ENCODE measurements at places on chromosomes 16 and 17.
A peak's percentile ranks its signal among the peaks of the same experiment; 100 is the strongest.

DNA sequence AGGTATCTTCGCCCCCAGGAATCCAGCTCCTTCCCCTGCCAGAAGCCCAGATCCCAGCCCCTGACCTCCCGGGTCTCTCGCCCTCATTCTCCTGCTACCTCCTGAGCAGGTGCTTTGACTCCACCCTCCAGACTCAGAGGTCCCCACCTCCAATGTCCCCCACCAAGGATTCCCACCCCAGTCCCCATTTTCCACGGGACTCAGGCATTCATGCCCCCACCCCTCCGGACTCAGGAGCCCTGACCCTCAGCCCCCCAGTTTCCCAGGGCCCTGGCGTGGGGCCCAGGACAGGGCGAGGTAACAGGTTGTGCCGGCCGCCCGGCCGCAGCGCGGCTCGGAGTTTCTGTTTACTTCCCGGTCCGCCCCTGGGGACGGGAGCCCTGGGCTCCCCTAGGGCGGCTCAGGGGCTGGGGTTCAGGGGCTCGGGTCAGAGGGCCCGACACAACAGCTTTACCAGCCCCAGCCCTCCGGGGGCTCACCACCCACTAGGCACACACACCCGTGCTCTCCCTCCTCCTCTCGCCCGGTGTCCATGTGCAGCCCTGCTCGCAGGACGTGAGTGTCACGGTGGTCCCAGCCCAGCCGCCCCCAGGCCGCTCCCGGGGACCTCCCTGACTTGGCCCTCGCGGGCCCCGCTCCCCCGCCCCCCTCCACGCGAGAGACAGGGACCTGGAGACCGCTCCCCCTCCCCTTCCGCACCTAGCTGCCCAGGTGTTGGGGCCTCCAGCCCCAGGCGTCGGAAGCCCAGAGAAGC is 595 bp downstream of the BICDL2 start:
- no peak for DNase-seq

DNA sequence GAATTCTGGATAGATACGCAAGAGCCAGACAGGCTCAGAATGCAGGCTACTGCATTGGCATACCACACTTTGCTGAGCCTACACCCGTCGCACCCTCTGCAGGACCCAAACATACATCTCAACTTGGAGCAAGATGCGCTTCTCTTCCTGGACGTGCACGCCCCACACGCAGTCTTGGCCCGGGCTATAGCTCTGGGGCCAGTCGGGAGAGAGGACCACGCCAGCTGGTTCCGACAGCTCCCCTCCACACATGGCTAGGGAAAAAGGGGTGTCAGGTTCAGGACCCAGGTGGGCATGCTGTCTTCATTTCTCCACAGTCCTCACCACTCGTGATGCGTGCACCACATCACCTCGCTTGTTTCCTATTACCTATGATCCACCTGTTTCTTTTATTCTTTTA is 15.1 kb upstream of the CDIPT start:
- DNase-seq, result no peak

DNA sequence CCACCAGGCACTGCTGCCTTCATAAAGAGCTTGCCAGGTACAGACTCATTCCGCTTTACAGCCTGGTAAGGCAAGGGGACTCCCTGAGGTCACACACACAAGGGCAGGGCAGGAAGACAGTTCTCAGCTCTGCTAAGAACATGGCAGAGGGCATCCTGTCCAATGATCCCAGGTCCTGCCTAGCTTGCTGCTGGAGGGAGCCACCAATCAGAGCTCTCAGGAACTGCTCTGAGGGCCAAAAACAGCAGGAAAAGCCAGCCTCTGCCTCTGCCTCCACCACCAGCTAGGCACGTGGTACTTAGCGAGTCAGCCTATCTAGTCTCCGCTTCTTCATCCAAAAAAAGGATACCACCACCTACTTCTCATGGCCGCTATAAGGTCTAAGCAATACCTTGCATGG is 66.1 kb downstream of the GTF3C1 start:
- DNase-seq, result no peak

GRCh38 chr17:11742886-11743285 is 144.6 kb downstream of the DNAH9 start:
- no peak for DNase-seq

DNA sequence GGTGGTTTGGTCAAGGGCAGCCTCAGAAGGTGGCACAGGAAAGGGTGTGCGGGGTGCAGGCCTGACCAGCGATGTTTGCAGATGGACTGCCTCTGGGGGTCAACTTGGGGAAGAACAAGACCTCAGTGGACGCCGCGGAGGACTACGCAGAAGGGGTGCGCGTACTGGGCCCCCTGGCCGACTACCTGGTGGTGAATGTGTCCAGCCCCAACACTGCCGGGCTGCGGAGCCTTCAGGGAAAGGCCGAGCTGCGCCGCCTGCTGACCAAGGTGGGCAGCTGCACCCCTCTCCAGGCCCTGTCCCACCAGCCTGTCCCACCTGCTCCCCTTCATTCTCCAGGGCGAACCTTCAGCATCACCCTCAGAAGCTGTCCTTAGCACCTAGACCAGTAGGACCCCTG is 12.5 kb downstream of the DHODH start:
- no peak for DNase-seq

DNA sequence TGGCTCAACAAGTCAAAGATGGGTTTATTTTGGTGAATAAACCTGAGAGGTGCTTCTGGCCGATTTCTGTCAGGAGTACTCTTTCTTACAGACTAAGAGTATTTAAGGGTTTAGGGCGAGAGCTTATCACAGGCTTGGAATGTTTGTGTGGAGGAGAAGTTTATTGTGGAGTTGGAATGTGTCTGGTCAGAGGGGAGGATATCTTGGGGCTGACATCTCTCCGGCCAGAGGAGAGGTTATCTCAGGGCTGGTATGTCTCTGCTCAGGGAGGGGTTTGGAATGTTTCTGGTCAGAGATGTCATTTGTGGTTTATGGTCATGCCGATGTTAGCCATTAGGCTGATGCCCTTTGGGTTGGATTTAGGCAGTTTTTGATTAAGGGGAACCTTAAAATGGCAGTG is 236.4 kb upstream of the EEF2KMT start:
- DNase-seq, result no peak

- no peak for DNase-seq
Observed at GRCh38 chr17:34252095-34252443, 3.0 kb upstream of the CCL2 start.

DNA sequence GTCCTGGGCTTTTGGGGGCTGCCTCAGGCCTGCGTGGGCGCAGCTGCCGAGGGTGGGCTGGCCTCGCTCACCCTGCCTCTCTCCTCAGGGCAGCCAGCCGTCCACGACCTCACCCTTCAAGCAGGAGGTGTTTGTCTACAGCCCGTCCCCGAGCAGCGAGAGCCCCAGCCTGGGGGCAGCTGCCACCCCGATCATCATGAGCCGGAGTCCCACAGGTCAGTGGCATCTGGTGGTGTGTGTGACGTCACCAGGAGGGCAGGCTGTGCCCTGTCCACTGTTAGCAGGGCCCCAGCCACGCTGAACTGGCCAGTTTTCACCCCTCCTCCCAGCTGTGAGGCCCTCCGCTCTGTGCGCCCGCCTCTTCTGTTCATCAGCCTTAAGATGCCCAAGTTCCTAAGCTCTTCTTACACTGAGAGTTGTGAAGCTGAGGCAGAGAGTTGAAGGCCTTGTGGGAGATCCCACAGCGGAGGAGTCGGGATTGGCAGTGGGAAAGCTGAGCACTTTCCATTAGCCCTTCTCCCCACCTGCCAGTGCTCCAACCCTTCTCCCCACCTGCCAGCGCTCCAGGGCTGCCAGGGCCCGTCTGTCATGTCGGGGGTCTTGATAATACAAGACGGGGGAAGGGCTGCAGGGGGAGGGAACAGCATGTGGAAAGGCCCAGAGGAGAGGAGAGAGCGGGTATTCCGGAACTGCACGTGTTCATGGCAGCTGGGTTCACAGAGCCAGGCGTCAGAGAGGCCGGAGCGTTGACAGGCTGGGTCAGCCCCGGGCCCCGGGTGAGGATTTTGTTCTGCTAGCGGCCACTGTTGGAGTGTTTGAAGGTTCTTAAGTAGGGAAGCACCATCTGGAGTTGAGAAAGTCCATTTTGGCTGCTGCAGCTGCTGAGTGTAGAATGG is 36.3 kb downstream of the OR1D5 start:
- no peak for DNase-seq

DNA sequence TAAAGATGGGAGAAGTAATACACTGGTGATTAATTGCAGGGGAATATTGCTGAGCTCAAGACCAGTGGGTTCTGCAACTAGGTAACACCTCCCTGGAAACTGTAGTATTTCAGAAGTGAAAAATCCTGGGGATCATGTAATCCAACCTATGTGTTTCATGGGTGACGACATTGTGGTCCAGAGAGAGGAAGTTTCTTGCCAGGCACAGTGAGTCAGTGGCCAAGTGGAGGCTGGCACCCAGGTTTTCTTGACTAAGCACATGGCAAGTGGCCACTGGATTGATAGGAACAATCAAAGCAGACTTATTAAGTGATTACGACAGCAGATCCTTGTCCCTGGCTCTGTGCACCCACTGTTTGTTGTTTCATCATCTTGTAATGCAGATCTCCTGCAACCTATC is 14.6 kb upstream of the CIITA start:
- no peak for DNase-seq

- DNase-seq, result peak; percentile 81
Observed at GRCh38 chr16:23149267-23149992, at the start of gene USP31. TSS of gene USP31 (minus strand) at chr16:23149452. CDS start at chr16:23149270, 182 bp downstream.

- DNase-seq, result no peak
Observed at GRCh38 chr17:20218272-20218671, 209.1 kb downstream of the SPECC1 start.

DNA sequence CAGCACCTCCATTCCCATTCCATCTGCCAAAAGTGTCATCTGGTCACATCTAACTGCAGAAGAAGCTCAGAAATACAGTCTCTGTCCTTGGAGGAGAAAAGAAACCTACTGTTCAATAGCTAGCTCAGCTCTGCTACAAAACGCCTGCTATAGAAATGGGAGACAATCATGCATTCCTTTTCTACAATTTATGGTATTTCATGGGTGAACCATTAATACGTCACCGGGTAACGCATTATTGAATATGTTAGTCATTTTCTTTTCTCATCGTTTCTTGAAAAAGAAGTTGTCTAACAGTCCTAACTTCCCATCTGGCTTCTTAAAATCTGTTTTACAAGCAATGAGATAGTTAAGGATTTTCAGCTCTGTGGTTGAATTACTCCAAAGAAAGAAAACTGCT is 496.7 kb upstream of the RBFOX1 start:
- no peak for DNase-seq

DNA sequence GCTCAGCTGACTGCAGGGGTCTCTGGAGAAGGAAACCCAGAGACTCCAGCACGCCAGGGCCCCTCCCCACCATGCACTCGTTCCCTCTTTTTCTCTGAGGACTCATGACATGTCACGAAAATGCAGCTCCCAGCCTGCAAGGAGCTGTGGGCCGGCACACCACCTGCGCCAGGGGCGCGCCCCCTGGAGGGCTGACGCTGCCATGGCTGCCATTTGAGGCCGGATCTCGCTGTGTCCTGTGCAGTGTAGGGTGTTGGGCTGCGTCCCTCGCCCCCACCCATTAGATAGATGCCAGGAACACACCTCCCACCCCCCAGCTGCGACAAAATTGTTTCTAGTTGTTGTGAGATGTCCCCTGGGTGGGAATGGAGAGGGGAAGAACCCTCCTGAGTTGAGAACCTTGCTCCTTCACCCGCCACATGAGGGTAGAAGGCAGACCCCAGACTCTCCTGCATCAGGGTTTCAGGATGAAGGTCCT is 8.2 kb downstream of the SYNGR2 start:
- peak; percentile 58 for DNase-seq

DNA sequence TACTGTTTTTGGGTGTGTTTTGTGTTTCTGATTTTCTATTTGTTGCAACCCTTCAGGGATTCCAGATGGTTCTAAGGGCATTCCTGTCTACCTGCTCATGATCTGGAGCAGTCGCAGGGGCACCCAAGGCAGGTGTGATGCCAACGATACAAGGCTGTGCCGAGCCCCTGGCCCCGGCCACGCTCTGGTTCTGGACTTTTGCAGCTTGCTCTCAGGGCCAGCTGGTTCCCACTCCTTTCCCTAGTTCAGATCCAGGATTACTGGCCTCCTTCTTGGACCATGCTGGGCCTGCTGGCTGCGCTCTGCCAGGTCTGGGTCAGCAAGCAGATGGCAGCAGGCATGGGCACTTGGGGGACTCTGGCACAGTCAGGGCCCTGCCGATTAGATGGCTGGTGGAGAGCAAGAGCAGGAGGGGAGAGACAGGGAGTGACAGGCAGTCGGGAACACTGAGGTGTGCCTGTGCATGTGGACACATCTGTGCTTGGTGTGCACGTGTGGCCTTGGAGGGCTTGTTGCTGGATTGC is 15.2 kb upstream of the RAP1GAP2 start:
- DNase-seq, result no peak

DNA sequence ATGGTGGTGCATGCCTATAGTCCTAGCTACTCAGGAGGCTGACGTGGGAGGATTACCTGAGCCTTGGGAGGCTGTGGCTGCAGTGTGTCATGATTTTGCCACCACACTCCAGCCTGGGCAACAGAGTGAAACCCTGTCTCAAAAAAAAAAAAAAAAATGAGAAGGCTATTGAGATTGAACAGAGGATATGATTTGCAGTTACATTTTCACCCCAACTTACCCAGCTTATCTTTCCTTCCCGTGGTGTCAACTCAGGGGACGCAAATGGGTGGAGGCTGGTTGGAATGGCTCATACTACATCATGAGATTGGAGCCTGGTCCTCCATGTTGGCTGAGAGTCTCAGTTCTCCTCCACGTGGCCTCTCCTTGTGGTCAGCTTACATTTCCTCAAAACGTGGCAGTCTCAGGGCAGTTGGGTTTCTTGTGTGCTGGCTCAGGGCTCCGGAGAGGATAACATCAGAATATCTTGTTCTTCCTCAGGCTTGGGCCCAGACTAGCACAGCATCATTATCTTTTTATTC is 17.2 kb upstream of the NSMCE1 start:
- no peak for DNase-seq

- DNase-seq, result no peak
Observed at GRCh38 chr17:81922566-81923301, 4.8 kb upstream of the SIRT7 start.

DNA sequence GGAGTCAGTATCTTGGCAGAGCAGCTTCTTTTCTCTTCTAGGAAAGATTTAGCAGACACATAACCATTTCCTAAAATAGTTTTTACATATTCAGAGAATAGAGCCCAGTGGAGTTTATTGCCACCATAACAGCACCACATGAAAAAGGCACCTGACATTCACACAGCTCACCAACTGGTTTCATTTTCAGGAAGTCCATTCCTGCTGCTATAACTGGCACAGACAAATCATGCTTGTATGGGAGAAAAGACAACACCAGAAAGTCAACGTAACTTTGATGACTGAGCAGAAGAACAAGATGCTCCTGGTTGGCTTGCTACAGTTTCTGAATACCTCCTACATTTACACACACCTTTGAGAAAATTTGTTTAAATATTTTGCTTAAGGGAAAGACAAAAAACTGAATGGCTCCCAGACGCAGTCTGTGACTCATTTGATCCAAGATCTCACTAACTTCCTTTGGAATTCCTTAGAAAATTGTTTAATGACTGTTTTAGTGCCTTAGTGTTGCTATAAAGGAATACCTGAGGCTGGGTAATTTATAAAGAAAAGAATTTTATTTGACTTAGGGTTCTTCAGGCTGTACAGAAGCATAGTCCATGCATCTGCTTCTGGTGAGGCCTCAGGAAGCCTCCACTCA is 1380.6 kb downstream of the CDH8 start:
- no peak for DNase-seq

GRCh38 chr17:83132251-83133081 is 53.1 kb downstream of the METRNL start:
- DNase-seq, result no peak
